ENCODE measurements at places on chromosomes 5 and 9. TPM values are rescaled to one million over a fixed set of nuclear protein-coding genes. Genes with fewer than 3 reads are reported as not detected.

The PTGES gene
- not detected for total RNA-seq

The POU5F2 gene
- total RNA-seq: 2.2 TPM

The CAMLG gene
- total RNA-seq: 35.4 TPM

GRCh38 chr9:81849631-81850259 lies 78.5 kb upstream of the SPATA31D4 start:
- no peak for DNase-seq

The FAM53C gene
- 59.8 TPM for total RNA-seq

The BTNL8 gene
- not detected for total RNA-seq

DNA sequence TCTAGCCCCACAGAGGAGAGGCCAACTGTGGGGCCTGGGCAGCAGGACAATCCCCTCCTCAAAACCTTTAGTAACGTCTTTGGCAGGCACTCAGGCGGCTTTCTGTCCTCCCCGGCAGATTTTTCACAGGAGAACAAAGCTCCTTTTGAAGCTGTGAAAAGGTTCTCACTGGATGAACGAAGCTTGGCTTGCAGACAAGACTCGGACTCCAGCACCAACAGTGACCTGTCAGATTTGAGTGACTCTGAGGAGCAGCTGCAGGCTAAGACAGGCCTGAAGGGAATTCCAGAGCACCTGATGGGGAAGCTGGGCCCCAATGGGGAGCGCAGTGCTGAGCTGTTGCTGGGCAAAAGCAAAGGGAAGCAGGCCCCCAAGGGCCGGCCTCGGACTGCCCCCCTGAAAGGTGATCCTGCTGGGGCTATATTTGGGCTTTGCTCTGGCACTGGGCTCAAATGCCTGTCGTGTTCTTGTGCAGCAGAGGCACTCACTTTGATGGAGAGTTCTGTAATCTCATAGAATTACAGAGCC lies 39.4 kb downstream of the KDM3B start:
- no peak for DNase-seq

DNA sequence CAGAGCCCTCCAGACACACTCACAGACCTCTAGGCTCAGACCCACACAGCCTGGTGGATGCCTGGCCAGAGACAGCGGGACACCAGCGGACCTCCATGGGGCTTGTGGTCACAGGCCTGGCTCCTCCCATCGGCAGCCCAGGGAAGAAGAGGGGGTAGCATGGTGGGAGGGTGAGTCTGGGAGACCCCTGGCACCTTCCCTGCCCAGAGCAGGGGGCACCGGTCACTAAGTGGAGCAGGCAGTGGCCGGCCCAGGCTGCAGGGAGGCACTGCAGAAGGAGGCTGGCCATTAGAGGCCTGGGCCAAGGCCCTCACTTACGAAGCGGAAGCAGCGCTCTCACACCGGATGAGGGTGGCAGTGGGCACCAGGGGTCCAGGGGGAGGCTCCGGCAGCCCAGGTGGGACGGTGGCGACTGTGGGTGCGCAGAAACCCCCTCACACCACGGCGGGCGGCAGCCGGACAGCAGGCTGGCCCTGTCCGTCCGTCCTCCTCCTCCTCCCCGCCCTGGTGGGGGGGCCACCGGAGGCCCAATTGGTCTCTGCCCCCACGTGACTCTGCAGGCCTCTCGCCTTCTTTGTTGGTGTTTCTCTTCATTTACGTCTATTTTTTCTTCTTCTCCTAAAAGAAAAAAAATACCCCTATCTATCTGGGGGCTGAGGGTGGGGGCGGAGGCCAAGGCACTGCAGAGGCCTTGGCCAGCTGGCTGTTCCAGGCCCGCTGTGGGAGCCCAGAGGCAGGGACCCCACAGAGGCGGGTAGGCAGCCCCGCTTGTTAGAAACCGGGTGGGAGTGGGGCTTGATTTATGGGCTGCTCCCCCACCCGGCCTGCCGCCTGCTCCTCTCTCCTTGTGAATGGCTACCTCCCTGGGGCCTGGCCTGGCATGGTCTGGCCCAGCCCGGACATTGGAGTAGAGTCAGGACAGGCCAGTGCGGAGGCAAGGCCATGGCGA lies at the start of gene NR5A1:
Gene NR5A1, minus strand, starts transcription at position 469 of the 949 bp plus-strand sequence. CDS start 4,004 bp downstream, outside the sequence.
- no peak for DNase-seq

The PCDHGB2 gene
- 0.44 TPM for total RNA-seq

DNA sequence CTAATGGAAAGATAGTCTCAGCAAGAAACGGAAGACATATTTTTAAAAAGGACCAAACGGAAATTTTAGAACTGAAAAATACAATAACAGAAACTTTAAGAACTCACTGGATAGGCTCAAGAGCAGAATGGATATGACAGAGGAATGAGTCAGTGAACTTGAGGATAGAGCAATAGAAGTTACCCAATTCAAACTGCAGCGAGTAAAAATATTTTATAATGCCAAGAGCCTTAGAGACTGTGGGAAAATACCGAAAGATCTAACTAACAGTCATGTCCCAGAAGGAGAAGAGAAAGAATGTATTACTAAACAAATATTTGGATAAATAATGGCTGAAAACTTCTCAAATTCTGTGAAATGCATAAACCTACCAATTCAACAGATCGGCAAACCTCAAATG lies 40.8 kb downstream of the ADAMTS2 start:
- DNase-seq: no peak

The GMCL2 gene
- total RNA-seq: not detected

GRCh38 chr5:16120579-16120978 lies 59.0 kb downstream of the MARCHF11 start:
- DNase-seq: no peak

GRCh38 chr5:169015991-169016390 lies 284.9 kb downstream of the SLIT3 start:
- DNase-seq: no peak

DNA sequence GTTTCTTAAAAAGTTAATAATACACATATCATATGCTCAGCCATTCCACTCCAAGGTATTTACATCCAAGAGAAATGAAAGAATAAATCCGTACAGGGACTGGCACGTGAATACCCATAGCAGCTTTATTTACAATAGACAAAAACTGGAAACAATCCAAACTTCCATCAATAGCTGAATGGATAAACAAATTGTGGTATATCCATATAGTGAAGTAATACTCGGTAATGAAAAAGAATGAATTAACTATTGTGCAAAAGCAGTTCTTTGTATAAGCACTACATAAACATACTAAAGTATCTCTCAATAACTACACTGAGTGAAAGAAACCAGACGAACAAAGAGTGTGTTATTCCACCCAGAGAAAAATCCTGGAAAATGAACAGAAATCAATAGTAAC lies 17.6 kb downstream of the COL23A1 start:
- no peak for DNase-seq

The CCL27 gene
- not detected for total RNA-seq

DNA sequence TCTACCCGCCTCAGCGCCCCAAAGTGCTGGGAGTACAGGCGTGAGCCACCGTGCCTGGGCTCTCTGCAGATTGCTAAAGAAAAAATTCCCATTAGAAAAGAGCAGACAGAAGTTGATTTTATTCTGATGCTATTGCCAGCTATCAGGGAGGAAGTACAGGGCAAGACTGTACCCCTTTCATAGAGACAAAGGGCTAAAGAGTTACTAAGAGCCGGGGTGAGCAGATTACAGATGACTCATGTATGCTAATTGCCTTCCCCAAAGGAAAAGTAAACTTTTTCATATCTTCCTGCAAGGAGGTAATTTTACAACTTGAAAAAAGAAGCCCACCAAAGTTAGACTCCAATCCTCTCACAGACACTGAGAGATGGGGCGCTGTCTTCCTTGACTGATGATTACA lies 42.3 kb upstream of the MCTP1 start:
- no peak for DNase-seq

GRCh38 chr5:63029891-63030290 lies 451.3 kb downstream of the LRRC70 start:
- no peak for DNase-seq

DNA sequence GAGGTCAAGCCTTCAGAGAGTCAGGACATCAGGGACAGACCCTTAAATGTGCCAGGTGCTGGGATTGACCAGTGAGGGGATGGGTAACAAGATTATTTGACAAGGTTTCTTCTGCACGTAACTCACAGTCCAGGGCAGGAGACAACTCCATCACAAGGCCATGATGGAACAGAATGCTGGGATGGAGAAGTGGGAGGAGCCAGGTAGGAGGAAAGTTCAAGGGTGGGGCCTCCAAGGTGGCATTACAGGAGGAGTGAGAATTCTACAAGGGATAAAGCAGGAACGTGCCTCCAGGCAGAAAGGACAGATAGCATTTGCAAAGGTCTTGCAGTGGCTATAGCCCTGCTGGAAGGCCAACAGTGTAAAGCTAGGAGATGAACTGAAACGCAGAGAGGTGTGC lies 102.2 kb downstream of the FGF18 start:
- DNase-seq: no peak

- DNase-seq: no peak
These were observed 14.5 kb downstream of the CXXC5 start for GRCh38 chr5:139662617-139663016.

GRCh38 chr5:142143878-142144277 lies 35.3 kb downstream of the NDFIP1 start:
- DNase-seq: no peak

GRCh38 chr9:79985264-79985663 lies 413.5 kb downstream of the TLE4 start:
- no peak for DNase-seq

The MED7 gene
- 7.8 TPM for total RNA-seq

DNA sequence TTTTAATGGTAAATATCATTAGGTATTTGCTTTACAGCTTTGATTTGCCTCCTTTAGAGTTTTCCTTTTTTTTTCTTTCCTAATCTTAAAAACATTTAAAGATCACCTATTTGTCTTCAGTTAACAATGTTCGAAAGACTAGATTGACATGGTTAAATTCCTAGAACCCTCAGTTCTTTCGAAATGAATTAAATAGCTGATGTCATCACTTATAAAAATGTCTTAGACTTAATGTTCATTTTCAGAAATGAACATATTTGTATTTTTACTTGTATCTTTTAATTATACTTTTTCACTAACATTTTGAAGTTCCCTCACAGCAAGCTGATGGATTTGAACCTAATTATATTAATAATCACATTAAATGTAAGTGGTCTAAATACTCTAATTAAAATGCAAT lies 205.3 kb upstream of the IRX4 start:
- DNase-seq: no peak

DNA sequence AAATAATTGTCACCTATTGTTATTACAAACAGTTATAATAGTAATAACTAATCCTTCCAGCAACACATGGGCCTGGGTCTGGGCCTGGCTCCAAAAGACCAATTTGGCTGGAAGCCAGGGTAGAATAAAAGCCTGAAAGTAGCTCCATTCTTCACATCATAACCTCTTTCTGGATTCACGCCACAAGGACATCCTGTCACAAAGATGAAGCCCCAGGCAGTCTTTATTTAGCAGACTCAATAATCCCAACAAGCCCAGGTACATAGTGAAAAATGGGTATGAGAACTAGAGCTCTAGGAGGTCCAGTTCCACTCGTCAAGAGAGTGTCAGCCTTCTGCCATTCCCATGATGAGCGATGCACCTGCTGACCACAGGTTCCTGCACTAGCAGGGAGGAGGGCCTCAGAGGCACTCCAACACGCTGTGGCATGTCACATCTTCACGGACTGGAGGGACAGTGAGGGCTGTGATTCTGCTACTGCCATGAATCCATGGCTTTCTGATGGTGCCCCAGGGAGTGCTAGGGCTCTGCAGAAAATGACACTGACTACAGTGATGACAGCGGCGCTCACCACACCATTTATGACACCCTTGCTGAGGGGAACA lies 124.9 kb downstream of the SPOCK1 start:
- no peak for DNase-seq

The HAVCR1 gene
- 1.4 TPM for total RNA-seq

DNA sequence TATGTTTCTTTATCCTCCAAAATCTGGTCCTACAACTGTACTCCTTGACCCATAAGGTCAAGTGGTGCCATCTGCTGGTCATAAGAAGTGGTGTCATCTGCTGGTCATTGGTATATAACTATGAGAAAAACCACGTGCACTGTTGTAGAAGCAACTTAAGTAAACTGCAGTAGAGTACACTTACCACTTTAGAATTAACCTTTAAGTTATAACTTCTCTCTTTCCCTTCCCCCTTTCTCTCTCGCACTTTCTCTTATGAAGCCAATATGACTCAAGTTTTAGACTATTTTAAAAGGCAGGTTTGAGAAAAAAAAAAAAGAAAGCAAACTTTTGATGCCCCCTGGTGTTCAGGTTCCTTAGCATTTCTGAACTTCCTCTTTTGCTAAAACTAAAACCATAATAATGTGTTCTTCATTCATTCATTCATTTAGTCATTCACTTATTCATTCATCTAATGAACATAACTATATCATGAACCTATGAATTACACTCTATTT lies 12.8 kb upstream of the MTAP start:
- DNase-seq: no peak

The DMRT2 gene
- not detected for total RNA-seq

DNA sequence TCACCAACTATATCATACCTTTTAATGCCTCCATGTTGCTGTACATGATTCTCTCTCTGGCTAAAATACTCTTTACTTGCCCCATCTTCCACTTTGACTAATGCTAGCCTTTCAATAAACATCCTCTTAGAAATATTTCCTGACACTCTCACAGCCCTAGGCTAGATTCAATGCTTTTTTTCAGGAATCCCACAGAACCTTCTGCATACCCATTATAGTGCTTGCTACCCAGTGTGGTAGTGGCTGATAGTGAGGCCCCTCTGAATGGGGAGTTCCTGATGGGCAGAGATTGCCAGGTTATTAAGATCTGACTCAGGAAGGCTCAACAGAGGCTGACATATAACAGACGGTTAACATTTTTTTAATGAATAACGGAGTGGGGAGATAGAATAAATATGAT lies 11.6 kb downstream of the SSBP2 start:
- no peak for DNase-seq

The FAM193B gene
- 167 TPM for total RNA-seq

DNA sequence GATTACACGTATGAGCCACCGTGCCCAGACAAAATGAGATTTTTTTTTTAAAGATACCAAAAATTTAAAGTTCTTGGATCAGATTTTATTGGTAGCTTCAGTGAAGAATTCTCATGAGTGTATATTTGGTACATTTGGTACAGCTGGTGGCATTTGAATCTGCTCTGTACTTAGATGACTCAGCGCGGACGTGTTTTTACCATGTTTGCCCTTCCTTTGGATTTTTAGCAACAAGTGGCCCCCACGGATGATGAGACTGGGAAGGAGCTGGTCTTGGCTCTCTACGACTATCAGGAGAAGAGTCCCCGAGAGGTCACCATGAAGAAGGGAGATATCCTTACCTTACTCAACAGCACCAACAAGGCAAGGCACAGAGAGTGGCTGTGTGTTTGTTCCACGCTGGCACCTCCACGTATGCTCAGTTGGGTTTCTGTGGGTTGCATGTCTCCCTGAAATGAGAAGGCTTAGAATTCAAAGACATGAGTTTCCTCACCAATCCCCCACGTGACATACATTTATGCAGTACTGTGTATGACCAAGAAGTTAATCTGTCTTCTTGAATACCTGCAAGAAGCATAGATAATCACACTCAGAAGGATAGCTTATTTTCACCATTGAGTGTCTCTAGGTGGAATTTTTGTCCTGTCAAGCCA lies 36.3 kb downstream of the SPTAN1 start:
- no peak for DNase-seq

The CCNB1 gene
- total RNA-seq: 2.3 TPM
